SW480 (cell line): ENCODE measurements at places on chromosomes 7 and 10.

DNA sequence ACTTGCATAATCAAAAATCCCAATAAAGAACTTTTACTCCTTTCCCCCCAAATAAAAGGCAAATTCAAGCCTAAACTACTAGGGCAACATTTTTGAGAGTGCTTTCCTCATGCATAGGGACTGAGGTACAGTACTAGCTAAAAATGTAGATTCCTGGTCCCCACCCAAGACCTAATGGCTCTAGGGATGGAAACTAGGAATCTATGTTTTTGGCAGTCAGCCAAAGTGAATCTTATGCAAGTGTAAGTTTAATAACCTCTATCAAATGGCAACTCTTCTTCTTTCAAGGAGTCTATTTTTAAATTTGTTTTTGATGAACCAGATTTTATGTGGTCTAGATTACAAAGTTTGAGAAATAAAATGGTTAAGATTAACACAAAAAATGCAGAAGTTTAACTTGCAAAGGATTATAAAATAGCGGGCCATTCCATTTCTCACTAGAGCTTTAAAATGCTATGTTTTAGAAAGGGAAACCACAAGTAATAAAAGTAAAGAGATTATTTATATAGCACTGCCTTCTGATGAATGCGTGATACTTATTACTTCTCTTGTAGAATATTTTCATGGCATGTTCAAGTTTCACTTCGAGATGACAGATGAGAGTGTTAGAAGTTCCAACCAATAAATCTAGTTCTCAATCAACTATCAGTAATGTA lies 70.4 kb upstream of the MDFIC start:
- no peak for DNase-seq

DNA sequence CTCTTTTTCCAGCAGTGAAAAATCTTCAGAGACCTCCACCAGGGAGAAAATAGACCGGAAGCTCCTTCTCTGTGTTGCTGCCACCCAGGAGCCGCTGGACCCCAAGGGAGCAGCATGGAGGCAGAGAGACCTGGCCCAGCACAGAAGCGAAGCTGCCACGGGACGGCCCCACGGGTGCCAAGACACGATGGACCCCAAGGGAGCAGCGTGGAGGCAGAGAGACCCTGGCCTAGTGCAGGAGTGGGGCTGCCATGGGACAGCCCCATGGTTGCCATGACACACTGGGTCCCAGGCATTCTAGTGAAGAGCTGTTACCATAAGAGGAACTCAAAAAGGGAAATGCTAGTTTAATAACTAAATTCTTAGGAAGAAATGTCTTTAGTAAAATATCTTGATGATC lies 186.3 kb downstream of the PTPRN2 start:
- DNase-seq, result no peak

- DNase-seq, result no peak
Measured at GRCh38 chr7:70325509-70326101, 727.3 kb downstream of the AUTS2 start.

GRCh38 chr10:75403144-75403938 lies 1.8 kb upstream of the ZNF503 start:
- peak; percentile 62 for DNase-seq

GRCh38 chr10:49632406-49633317 lies 18.8 kb downstream of the CHAT start:
- peak; percentile 44 for DNase-seq

DNA sequence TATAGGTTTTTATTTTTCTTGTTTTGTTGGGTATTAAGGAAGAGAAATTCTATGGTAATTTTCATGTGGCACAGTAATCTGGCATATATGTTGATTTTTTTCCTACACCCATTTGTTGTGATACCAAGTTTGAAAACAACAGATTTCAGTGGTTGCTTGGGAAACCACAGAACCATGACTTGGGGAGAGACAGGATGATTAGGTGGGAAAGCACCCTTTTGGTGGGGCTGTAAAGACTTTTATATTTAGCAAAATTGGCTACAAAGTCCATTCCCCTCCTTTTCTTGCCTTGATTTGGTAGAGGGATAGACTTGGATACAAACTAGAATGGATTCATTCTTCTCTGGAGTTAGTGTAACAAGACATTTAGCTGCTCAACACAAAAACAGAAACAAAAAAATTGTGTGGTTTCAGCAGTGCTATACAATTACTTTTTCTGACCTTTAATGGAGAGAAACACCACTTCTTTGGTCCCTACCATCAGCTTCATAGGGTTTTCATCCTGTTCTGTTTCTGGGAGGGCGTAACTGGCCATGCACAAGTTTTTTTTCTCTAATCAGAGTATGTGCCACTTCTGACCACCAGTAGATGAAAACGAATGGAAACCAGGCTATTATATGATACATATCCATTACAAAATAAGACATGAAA lies 52.7 kb downstream of the FIGNL1 start:
- DNase-seq, result no peak

DNA sequence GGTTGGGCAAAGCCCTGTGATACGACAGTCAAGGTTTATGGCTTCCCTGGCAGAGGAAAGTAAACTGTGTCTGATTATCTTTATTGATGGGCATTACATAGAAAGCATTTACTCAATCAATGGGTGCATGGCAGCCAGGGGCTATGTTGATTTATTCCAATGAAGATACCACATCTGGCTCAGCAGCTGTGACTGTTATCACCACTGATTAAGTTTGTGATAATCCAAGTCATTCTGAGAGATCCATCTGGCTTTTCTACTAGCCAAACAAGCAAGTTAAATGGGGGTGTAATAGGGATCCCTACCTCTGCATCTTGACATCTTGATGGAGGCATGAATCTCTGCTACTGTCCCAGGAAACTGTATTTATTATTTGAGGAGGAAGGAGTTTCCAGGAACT lies 86.7 kb downstream of the KLF6 start:
- DNase-seq, result no peak

GRCh38 chr10:80878330-80878729 lies 340.6 kb downstream of the SH2D4B start:
- DNase-seq, result no peak

DNA sequence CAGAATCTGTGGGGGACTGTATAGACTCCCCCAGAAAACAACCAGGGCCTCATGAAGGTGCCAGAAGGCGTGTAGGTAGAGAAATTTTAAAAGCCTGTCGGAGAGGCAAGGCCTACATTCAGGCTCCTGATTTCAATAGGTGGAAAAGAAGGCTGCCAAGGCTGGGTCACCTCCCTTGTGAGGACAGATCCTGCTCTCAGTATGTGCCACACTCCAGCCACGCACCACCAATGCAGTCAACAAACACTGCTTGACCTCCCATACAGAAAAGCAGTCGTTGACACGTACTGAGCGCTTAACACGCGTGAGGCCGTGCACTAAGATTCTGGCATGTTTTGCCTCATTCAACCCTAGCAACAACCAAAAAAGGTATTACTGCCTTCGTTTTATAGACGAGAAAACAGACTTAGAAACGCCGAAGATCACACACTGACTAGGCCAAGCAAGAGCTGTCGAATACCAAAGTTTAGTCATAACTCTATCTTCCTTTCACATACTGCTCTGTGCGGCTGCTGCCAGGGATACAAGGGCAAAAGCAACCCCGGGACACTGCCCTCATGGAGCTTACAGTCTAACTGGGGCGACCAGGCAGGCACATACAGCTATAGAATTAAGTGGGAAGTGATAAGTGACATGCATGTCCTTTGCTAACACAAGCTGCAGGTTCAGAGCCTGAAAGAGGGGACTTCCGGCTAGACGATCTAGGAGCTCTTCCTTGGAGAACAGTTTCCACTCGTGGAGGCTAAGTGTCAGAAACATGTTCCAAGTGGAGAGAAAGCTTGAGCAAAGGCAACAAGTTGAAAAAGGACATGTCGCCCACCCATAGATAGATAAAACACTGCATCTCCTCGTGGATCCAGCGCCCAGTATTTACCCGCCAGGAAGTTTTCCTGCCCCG lies 797 bp upstream of the NKX2-3 start:
- DNase-seq, result no peak

DNA sequence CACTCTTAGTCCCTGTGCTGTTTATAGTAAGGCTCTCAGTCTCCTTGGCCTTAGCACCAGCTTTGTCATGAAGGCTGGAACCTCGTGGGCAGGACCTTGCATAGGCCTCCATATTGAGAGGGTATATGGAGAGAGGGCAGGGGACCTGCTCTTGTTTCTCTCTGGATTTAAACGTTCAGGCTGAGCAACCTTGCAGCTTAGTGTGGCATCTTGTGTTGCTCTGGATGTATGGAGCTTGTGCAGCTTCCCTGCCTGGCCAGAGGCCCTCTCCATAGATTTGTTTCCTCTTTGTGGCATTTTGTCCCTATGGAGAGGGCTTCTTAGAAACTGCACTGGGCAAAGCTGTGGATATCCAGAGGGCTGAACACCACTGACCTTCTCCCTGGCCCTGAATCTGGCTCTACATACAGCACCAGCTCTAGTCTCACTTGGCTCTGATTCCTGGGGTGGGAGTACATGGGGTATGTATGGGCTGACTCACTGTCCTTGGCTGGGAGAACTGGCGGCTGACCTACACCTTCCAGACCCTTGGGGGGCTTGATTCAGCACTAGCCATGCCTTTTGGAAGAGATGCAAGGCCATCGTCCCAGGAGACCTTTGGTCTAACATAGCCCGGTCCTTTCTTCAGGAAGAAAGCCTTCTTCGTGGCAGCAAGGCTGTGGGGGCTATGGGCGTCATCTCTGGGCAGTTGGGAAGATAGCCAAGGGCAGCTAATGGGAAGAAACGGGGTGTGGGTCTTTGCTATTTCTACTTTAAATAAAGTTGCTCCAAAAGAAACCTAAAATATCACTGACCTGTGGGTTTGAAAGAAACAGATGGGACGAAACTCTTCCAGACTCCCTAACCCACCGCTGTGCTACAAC lies 30.5 kb downstream of the ITPRIP start:
- no peak for DNase-seq

DNA sequence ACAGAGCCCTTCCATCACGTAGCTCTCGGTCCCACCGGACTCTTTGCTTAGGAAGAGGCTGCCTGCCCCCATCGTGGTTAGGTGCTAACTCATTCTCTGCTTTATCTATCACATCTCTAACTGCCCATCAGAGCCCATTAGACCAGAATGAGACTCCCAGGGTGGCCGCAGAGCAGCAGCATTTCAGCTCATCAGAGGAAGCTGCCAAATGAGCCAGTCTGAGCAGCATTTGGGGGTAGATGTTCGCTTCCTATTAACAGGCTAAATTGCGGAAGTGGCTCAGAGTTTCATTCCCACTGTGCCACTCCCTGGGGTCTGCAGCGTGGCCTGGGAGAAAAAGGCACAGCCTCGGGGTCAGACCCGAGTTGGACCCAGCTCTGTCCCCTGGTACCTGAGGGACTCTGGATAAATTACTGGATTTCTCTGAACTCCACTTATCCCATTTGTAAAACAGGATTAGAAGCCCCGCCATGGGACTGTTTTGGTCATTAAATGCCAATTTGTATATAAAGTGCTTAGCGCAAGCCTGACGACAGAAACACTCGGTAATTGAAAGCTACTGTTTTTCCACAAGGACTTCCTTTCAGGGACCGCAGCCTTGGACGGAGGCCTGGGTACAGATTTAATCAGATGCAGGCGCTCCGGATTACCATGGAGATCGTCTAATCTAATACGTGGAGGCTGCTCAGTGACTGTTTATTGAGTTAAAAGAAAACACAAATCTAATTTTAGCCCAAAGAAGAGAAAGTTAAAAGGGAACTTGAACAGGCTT lies 73.8 kb upstream of the PRLHR start:
- DNase-seq, result no peak

GRCh38 chr7:112056409-112056808 lies 149.8 kb downstream of the DOCK4 start:
- DNase-seq, result no peak

- no peak for DNase-seq
Measured at GRCh38 chr10:119653916-119654315, 2.7 kb downstream of the BAG3 start.

DNA sequence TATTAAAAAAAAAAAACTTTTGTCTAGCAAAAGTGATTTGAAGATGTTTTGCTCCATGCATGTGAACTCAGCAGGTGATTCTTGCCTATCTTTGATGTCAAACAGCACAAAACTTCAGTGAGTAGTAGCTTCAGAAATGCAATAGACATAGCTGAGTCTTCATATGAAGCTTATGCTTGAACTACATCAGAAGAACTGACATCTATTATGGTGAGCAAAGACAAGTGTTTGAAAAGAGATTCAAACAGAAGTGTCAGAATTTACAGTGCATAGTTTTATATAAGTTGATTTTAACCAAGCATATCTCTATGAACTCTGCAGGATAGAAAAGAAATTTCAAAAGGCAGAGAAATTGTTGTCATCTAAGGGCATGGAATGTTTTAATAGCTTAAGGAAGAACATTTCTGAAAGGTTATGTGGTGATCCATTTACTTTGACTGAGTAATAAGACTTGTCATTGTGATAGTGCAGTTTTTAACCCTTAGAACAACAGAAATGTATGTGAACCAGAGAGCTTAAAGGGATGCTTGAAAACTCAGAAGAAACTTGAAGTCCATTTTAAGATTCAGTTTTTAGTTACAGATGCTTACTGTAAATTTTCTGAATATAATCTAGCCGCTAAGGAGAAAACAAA lies 351.4 kb downstream of the MDFIC start:
- DNase-seq, result no peak

- DNase-seq, result no peak
Measured at GRCh38 chr10:58780476-58780875, 267.8 kb downstream of the BICC1 start.

DNA sequence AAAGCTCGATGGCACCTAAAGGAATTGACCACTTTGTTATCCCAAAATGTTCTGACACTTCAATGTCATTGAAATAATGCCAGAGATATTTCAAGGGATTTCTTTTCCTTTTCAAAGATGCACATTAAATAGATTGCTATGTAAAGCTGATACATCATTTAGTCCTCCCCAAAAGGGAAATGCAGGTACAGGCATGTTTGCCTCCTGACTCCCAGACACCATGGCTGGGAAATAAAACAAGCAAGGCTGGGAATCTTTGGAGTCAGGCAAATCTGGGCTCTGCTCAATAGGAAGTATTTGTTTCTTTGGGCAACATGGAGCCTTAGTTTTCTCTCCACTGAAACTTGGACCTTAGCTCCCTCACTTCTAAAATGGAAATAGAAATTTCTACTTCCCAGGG lies 230.8 kb upstream of the LRRTM3 start:
- no peak for DNase-seq

DNA sequence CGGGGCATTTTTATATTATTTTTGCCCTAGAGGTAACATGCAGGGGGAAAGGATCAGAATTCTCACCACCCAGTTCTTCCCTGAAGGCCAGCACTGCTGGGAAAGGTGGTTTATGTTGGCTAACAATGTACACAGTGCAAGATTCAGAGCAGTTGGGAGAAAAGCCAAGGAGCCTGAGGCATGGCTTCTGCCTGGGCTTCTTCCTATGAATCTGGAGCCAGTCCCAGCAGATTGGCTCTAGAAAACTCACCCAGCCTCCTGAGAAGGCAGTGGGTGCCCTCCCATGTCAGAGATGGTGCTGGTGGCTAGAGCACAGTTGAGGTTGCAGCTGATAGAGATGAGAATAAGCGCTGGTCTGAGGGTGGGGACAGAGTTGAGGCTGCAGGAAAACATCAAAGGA lies 44.7 kb upstream of the GPR26 start:
- no peak for DNase-seq

GRCh38 chr7:128783143-128783861 lies 7.7 kb upstream of the OPN1SW start:
- peak; percentile 21 for DNase-seq

DNA sequence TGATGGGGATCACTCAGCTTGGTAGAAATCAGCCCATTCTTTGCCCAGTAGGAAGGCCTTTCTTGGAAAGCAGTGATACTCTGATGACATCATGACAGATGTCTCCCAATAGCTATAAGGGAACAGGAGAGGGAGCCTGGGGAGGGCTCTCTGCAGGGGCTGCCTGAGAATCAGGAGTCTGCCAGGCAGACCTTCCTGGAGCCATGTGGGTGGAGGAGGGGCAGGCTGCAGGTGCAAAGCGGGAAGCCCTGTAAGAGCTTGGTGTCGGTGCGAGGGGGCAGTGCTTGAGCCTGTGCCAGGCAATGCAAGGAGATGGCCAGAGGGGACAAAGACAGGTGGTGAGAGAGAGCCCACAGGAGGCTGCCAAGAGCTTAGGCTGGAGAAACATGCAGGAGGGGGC lies 5.0 kb upstream of the TNS3 start:
- DNase-seq, result no peak
